ENCODE measurements at places on chromosomes 6 and 20. TPM values are rescaled to one million over a fixed set of nuclear protein-coding genes. Genes with fewer than 3 reads are reported as not detected.
A peak's percentile ranks its signal among the peaks of the same experiment; 100 is the strongest.

GRCh38 chr6:44869321-44869897 is 458.7 kb upstream of the RUNX2 start:
- no peak overlapping the region for H3K27ac ChIP-seq
- no peaks in the 10 kb centered on the region for H3K36me3 ChIP-seq
- H3K4me1 ChIP-seq: no peaks in the 10 kb centered on the region
- DNase-seq: no peak
- no peaks in the 10 kb centered on the region for H3K27me3 ChIP-seq

DNA sequence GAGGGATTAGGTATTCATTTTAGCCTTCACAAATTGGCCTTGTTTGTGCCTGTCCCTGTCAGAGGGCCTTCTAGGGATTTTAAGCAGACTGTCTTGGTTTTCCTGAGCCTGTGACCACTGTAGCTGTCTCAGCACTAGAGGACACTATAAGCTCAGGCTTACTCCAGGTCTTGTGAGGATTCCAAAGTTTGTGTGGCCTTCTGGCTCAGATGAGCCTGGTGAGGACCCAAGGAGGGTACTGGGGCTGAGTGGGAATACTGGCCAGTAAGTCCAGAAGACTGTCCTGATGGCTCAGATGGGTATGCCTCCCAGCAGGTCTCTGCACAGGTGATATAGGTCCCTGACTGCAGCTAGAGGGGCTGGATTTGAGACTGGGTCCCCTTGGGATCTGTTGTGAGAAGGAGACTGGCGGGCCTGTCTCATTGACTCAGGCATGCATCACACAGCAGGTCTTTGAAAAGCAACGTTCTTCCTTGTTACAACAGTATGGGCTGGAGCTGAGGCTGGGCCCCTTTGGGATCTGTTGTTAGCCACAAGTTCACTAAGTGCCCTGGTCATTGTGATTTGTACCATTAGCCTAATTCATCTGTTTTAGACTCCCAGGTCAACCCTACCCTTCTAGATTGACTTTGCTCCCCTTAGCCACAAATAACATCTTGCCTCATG is 26.3 kb upstream of the TFB1M start:
- DNase-seq: no peak
- H3K27ac ChIP-seq: no peak overlapping the region
- no peaks in the 10 kb centered on the region for H3K4me1 ChIP-seq
- H3K36me3 ChIP-seq: no peaks in the 10 kb centered on the region

GRCh38 chr20:31475472-31476293 is 595 bp downstream of the REM1 start:
- DNase-seq: no peak
- peak overlapping the region; percentile 43 for H3K4me3 ChIP-seq

- no peaks in the 10 kb centered on the region for H3K27me3 ChIP-seq
- H3K4me1 ChIP-seq: no peaks in the 10 kb centered on the region
- H3K27ac ChIP-seq: no peak overlapping the region
Observed at GRCh38 chr6:116535109-116535508, 10.4 kb downstream of the TRAPPC3L start.

DNA sequence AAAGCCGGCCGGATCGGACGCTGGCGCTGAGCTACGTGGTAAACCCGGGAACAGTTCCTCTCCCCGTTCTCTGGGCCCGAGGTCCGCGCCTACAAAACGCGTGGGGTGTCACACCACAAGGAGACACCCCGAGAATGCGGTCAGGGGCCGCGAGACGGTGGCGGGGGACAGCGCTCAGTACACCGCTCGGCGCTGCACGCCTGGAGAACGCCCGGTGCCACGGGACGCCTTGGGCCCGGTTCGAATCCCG is 670 bp downstream of the NCOA5 start:
- H3K36me3 ChIP-seq: no peaks in the 10 kb centered on the region
- peaks cover 11% of the 10 kb centered on the region for H3K4me1 ChIP-seq
- H3K27ac ChIP-seq: peak overlapping the region; percentile 99
- DNase-seq: no peak

- H3K27me3 ChIP-seq: no peaks in the 10 kb centered on the region
- H3K27ac ChIP-seq: no peak overlapping the region
- no peak for DNase-seq
Observed at GRCh38 chr20:43680981-43681380, 14.1 kb downstream of the MYBL2 start.

- H3K36me3 ChIP-seq: no peaks in the 10 kb centered on the region
- no peak overlapping the region for H3K4me3 ChIP-seq
Observed at GRCh38 chr20:16539280-16540021, 33.8 kb downstream of the KIF16B start.

DNA sequence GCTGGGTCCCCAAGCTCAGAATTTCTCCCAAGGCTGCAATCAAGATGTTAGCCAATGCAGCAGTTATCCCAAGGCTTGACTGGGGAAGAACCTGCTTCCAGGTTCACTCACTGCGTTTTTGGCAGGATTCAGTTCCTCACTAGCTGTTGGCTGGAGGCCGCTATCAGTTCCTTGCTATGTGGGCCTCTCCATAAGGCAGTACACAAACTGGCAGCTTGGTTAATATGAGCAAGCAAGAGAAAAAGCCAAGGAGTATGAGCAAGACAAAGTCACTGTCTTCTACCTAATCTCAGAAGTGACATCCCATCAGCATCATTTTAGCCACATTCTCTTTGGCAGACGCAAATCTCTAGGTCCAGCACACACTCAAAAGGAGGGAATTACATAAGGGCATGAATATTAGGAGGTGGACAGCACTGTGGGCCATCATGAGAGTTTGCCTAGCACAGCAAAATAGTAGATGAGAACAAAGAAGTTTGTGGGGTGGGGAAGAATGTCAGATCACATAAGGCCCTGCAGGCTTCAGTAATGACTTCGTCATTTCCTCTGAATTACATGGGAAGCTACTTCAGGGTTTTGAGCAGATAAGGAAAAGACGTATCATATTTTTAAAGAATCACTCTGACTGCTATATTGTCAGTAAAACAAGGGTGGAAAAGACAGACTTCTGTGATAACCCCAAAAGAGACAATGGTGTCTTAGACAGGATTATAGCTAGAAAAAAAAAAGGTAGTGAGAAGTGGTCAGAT is 25.5 kb downstream of the LMBRD1 start:
- no peaks in the 10 kb centered on the region for H3K36me3 ChIP-seq
- H3K4me3 ChIP-seq: no peak overlapping the region
- peaks cover 1% of the 10 kb centered on the region for H3K4me1 ChIP-seq
- no peaks in the 10 kb centered on the region for H3K27me3 ChIP-seq
- DNase-seq: no peak

- H3K4me1 ChIP-seq: peaks cover 3% of the 10 kb centered on the region
- no peaks in the 10 kb centered on the region for H3K27me3 ChIP-seq
- no peak for DNase-seq
- no peak overlapping the region for H3K4me3 ChIP-seq
Observed at GRCh38 chr6:149212206-149212605, 105.3 kb upstream of the TAB2 start.

DNA sequence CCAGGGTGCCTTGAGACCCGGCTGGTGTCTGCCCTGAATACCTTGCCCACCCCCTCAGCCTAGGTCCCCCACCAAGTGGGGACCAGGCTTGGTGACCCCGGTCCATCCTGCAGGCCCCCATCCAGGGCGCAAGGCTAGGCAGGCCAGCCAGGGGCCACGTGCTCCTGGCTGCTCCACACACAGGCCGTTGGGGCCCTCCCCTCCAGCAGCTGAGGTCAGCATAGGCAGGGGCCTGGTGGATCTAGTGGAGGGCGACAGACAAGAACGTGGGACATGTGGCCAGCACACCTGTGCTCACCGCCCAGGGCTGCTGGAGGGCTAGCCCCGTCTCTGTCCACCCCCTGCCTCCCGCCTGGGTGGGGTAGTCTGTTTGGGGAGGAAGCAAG is 7.5 kb upstream of the HRH3 start:
- H3K27me3 ChIP-seq: no peaks in the 10 kb centered on the region
- no peak for DNase-seq
- no peak overlapping the region for H3K4me3 ChIP-seq
- no peak overlapping the region for H3K27ac ChIP-seq
- H3K36me3 ChIP-seq: no peaks in the 10 kb centered on the region

DNA sequence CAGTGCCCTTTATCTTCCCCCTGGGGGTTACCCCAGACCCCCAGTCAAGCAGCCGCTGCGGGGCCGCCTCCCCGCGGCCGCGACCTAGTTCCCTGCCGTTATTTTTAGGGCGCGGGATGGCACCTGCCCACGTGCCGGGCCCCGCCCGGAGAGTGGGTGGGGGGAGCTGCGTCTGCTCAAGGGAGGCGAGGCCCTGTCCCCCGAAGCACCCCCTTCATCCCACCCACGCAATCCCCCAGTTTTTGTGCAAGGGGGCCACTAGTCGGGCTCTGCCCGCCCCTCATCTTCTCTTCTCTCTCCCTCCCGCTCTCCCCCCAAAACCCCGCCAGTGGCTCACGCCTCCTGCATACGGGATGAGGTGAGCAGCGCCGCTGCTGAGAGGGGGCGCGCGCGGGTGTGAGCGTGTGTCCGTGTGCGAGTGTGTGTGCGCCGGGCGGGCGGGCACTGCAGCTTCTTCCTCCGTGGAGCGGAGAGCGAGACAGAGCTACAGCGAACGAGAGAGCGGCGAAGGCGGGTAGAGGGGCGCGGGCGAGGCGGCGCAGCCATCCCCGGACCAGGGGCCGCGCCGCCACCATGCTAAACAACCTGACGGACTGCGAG is at the start of gene SLC12A5:
Gene SLC12A5, plus strand, starts transcription at position 444 of the 600 bp plus-strand sequence. Its CDS starts 130 bp downstream, at position 574.
- no peaks in the 10 kb centered on the region for H3K36me3 ChIP-seq
- no peaks in the 10 kb centered on the region for H3K4me1 ChIP-seq
- no peak within 1 kb of the TSS for H3K4me3 ChIP-seq
- H3K27me3 ChIP-seq: no peaks in the 10 kb centered on the region

GRCh38 chr6:151390851-151391470 is 398 bp downstream of the ZBTB2 start:
- no peaks in the 10 kb centered on the region for H3K36me3 ChIP-seq
- peak overlapping the region; percentile 99 for H3K4me3 ChIP-seq
- peak; percentile 88 for DNase-seq

DNA sequence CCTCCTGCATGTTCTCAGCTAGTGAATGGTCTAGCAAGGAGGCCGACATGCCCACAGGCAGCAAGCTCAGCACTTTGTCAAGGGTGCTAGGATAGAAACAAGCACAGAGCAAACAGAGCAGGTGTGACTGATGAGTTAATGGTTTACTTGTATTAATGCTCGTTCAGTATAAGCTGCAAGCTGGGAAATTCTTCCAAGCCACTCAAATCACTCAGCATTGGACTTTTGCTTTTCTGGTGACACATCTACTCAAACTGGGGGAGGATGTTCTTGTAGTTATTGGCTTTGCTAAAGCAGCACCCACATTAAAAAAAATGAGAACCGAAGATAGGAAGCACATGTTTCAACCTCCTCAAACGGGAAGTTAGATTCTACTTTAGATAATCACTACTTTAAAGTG is 43.1 kb upstream of the NEDD9 start:
- no peak for DNase-seq
- H3K27ac ChIP-seq: no peak overlapping the region
- no peak overlapping the region for H3K4me3 ChIP-seq
- no peaks in the 10 kb centered on the region for H3K36me3 ChIP-seq
- peaks cover 35% of the 10 kb centered on the region for H3K4me1 ChIP-seq
- no peaks in the 10 kb centered on the region for H3K27me3 ChIP-seq

DNA sequence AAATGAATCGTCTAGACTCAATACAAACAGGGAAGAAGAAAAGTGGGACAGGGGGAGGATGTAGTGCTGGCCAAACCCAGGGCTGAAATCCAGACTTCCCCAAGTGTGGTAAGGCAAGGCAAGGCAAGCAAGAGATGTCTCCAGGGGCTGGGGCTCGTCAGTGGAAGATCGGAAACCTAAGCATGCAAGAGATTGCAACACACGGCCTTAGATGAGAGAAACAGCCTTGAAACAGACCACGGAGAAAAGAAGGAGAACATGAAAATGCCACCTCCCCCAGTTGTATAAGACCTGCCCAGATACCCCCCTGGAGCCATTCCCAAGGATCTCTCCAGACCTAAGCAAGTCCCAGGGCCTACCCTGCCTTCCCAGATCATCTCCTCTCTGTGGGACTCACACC is 20.0 kb downstream of the VEGFA start:
- DNase-seq: no peak
- no peak overlapping the region for H3K4me3 ChIP-seq
- no peaks in the 10 kb centered on the region for H3K36me3 ChIP-seq

DNA sequence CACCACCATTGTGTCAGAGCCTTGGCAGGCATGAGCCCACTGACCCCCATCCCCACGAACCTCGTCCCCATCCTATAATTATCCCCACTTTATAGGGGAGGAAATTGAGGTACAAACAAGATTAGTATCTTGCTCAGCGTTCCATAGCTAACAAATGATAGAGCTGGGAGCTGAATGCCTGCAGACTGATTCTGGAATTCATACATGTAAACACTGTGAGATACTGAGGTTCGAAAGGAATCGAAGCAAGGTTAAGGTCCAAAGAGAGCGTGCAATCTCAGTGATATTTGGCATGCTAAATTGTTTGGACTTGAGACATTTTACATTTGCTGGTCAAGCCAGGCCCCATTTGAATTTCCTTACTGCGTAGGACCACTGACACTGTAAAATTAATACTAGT is 746.6 kb downstream of the COL12A1 start:
- H3K27ac ChIP-seq: no peak overlapping the region
- H3K27me3 ChIP-seq: no peaks in the 10 kb centered on the region
- H3K4me3 ChIP-seq: no peak overlapping the region
- H3K36me3 ChIP-seq: no peaks in the 10 kb centered on the region
- DNase-seq: no peak

DNA sequence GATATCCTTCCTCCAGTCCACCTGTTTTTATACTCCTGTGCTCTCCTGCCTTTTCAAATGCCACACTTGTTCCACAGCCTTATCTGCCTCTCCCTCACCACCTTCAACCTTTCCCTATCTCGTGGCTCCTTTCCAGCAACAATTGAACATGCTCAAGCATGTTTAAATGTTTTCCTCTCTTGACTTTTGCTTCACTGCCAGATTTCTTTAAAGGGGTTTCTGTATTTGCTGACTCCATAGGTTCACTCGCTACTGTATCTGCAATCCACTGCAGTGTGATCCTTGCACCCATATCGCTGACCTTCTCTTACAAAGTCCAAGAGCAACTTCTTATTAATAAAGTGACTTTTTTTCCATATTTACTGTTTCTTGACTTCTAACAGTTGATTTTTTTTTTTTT is 11.2 kb upstream of the GMNN start:
- DNase-seq: no peak
- H3K4me1 ChIP-seq: peaks cover 2% of the 10 kb centered on the region
- no peaks in the 10 kb centered on the region for H3K27me3 ChIP-seq
- H3K36me3 ChIP-seq: no peaks in the 10 kb centered on the region
- H3K4me3 ChIP-seq: no peak overlapping the region

Gene RSPO3
- 0.40 TPM for polyA plus RNA-seq

Gene SNAI1
- polyA plus RNA-seq: 5.5 TPM

Gene KCNK16
- polyA plus RNA-seq: not detected

Gene SLC13A3
- polyA plus RNA-seq: 1.3 TPM

Gene EYS
- 0.03 TPM for polyA plus RNA-seq

Gene DSP
- 4.4 TPM for polyA plus RNA-seq

Measured in ovary (tissue), 10 donors.